CD4-positive, alpha-beta T cell treated with Interleukin-21 for 1 hour (primary cell): ENCODE measurements at places on chromosomes 7 and 10.
A peak's percentile ranks its signal among the peaks of the same experiment; 100 is the strongest.

DNA sequence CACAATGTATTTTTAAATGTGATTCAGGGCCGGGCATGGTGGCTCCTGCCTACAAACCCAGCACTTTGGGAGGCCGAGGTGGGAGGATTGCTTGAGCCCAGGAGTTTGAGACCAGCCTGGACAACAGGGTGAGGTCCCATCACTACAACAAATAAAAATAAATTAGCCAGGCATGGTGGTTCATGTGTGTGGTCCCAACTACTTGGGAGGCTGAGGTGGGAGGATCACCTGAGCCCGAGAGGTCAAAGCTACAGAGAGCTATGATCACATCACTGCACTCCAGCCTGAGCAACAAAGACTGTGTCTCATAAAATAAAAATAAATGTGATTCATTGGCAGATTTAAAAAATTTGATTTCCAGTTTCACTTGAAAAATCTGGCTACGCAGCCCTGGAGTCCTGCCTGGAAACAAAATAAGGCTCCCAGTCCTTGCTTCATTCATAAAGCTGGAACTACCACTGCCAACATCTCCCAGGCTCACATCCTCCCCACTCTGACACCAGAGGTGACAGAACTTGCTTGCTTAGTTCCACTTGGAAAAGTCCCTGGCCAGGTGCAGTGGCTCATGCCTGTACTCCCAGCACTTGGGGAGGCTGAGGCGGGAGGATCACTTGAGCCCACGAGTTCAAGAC, 27.9 kb upstream of the SLC35G1 start:
- DNase-seq: no peak

DNA sequence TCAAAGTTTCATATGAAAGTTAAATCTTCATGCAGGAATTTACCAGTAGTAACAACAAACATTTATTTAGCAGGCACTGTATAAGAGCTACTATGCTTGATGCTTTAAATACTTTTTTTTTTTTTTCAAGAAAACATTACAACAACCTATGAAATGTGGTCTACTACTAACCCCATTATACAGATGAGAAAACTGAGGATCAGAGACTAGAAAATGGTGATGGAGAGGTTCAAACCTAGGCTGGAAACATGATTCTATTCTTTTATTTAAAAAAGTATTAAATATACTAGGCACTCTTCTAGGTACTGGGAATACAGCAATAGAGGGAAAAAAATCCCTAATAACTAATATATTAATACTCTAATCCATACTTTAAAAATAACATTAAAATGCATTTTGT, 40.6 kb upstream of the TMEM168 start:
- no peak for DNase-seq

DNA sequence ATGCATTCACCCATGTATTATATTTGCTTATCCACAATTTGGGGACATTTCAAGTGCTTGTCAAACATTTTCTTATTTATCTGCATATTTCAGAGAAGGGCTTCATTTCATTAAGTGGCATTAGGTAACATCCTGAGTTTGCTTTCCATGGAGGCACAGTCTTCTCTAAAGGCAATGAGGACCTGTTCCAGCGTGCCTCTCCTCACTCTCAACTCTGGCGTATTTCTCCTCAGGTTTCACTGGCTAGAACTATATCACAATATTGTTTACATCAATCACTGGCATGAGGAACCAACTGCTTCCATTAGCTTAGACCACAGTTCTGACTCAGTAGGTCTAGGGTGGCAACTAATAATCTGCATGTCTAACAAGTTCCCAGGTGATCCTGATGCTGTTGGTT, 177.2 kb downstream of the TAX1BP1 start:
- no peak for DNase-seq

DNA sequence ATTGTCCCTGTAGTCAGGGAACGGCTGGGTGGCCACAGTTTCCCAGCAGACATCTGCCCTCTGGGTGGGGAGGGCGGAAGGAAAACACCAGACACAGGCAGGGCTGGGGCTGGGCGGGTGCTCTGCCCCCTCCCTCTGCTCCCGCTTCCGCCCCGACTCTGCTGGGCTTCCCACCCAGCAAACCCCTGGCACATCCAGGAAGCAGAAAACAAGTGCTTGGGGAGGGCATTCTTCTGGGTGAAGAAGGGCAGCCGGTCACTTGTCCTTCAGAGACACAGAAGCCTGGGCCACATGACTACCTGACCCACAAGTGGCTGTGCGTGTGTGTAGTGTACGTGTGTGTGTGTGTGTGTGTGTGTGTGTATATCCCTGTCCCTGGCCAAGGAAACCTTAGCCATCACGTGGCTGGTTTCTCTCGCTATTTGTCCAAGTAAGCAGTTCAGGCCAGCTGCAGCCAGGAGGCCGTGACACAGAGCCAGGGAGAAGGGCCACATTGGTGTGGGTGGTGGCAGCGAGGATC, 77.9 kb downstream of the ZMIZ1 start:
- peak; percentile 10 for DNase-seq

- no peak for DNase-seq
Observed at GRCh38 chr7:24141874-24142509, 142.0 kb upstream of the NPY start.

DNA sequence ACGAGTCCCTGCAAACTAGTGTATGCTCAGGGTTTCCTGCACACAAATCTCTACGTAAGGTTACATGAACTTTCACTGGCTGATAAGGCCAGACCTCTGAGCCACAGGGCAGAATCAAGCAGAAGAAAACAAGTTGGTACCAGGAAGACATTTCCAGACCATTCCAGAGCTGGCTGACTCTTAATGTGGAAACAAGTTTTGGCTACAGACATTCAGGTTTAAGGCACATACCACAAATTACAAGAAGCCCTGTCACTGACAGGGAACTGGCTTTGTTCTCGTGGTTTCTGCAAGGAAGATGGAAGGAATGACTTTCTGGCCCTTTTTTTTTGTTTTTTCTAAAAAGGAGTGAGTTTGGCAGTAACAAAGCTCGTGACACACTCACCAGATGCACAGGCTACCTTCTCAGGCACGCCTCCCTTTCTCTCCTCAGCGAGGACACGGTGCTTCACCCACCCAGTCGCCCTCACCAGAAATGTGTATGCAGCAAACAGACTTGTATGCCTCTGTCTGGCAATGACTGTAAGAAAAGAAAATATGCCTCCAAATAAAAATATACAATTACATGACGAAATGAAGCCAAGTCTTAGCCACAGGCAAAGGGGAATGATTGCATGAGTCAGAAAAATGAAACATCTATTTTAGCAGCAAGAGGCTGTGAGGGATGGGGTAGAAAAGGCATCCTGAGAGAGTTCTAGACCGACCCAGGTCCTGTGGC, 22.6 kb downstream of the PLAC9 start:
- no peak for DNase-seq

GRCh38 chr10:75407713-75408508, 6.3 kb upstream of the ZNF503 start:
- DNase-seq: no peak

- DNase-seq: no peak
Observed at GRCh38 chr7:5869691-5870090, 10.9 kb upstream of the OCM start.

DNA sequence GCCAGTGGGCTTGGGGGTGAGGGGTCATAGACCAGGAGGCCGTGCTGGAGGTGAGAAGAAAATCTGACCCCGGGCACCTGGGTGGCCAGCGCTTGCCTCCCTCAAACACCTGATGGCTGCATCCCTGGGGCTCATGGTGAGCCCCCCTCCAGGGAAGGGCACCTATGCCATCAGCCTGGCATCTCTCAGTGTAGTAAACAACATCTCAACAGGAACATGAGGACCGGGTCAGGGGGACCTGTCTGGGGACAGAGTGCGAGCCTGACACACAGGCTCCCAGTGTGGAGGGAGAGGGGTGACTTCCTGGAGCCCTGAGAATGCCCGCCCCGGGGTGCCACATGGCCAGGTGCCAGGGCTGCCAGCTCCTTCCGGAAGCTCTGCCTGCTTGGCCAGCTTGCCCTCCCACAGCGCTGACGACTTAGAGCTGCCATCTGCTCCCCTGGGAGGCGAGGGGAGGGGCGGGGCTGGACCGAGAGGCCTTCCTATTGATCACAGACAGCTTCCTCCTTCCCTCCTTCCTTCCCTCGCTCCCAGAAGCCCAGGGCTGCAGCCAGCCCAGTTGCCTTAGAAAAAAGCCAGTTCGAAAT, 12.3 kb downstream of the STX1A start:
- peak; percentile 14 for DNase-seq

- DNase-seq: no peak
Observed at GRCh38 chr10:89707372-89707771, 6.0 kb downstream of the KIF20B start.

GRCh38 chr10:94992811-94993210, 54.4 kb downstream of the CYP2C9 start:
- no peak for DNase-seq

DNA sequence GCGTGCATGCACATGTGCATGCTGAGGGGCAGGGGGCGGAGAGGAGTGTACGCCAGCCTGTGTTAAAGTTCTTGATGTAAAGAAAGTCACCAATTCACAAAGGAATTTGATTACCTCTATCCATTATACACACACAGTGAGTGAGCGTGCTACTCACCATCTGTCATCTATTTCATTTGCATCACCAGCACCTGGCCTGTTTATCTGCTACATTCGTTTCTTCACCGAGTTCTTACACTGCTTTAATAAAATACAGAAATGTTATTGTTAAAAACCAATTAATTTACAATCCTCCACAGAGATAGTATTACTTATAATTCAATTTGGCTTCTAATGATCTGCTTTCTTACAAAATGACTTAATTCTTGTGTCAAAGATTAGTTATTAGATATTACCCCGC, 32.6 kb downstream of the NEUROD6 start:
- no peak for DNase-seq
